Activated T-helper 1 cell treated with Interleukin-2 at 50 U/mL for 16 hours (primary cell): ENCODE measurements at places on chromosomes 13 and 19.

DNA sequence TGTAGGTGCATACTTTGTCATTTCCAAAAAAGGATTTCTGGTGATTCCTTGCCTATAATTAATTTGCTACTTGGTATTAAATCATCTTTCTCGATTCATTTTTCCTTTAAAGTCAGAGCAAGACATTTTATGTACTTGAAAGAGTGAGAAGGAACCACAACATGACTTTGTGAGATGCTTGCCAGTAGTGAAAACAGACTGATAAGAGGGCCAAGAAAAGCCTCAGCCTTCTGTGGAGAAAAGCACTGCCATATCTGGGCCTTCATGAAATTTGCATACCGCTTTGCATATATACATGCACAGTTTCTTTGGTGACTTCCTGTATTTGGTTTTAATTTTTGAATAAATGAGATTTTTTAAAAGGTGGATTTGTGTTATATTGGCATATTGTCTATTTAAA lies 128.4 kb downstream of the CDK8 start:
- no peak for DNase-seq

GRCh38 chr13:95356916-95357315 lies 55.7 kb upstream of the ABCC4 start:
- DNase-seq: no peak

DNA sequence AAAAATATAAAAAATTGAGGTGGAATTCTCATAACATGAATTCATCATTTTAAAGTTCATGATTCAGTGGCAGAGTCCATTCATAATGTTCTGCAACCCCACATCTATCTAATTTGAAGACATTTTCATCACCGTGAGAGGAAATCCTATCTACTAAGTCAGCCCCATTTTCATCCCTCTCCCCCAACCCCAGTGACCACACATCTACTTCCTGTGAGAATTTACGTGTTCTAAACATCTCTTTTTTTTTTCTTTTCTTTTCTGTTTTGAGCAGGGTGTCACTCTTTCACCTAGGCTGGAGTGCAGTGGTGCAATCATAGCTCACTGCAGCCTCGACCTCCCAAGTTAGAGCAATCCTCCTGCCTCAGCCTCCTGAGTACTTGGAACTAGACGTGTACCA lies 17.5 kb downstream of the ATCAY start:
- no peak for DNase-seq

DNA sequence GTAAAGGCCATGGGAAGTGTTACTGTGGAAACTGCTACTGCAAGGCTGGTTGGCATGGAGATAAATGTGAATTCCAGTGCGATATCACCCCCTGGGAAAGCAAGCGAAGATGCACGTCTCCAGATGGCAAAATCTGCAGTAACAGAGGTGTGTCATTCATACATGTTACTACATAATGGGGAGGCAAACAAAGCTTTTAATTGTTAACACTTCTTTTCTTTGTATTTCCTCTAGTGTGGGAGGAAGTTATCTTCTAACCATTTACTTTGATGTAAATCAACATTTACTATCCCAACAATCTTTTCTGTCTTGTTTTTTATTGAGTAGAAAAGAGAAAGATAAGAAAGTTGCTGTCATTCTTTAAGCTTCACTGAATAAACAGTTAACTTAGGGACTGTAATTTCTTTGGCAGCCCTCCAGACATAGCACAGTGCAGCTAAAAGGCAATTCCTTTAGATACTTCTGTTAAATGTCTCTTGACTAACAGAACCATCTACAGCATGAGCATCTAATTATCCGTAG lies 126.9 kb downstream of the ITGBL1 start:
- DNase-seq: no peak

DNA sequence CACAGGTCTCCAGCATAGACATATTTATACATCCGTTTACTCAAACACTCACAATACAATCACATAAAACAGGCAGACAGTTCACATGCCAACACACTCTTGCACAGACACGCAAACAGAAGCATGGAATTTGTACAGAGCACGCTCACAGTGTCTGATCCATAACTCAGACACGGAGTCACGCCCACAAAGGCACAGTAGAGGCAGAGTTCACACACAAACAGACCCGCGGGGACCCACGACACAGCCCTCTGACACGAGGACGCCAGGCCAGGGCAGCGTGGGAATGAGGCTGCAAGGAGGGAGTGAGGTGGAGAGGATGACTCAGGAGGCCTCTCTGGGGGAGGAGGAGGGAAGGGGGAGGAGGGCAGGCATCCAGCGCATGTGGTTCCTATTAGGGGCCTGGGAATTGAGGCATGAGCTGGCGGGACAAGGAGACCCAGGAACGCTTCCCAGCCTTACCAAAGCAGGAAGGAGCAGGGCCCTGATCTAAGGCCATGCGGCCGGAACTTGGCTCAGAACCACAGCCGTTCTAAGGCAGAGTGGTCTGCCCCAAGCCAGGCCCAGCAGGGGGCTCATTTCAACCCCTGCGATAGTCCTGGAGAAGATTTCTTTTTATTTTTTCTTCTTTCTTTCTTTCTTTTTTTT lies 9.1 kb upstream of the OLFM2 start:
- DNase-seq: no peak

GRCh38 chr13:30049692-30050091 lies 199.3 kb upstream of the UBL3 start:
- DNase-seq: no peak

GRCh38 chr19:4678881-4679790 lies 9.0 kb upstream of the MYDGF start:
- no peak for DNase-seq

- no peak for DNase-seq
Measured at GRCh38 chr19:6229951-6230712, 49.6 kb downstream of the MLLT1 start.
